NCI-H1092 (cell line): ENCODE measurements at places on chromosomes 12 and 14.

- peak; percentile 63 for DNase-seq
These were observed 885.8 kb upstream of the TMEM132C start for GRCh38 chr12:127381043-127381668.

- DNase-seq: no peak
These were observed 107.6 kb downstream of the PTCSC3 start for GRCh38 chr14:36068777-36069534.

GRCh38 chr14:91390165-91390778 is 27.3 kb downstream of the CCDC88C start:
- DNase-seq: no peak

DNA sequence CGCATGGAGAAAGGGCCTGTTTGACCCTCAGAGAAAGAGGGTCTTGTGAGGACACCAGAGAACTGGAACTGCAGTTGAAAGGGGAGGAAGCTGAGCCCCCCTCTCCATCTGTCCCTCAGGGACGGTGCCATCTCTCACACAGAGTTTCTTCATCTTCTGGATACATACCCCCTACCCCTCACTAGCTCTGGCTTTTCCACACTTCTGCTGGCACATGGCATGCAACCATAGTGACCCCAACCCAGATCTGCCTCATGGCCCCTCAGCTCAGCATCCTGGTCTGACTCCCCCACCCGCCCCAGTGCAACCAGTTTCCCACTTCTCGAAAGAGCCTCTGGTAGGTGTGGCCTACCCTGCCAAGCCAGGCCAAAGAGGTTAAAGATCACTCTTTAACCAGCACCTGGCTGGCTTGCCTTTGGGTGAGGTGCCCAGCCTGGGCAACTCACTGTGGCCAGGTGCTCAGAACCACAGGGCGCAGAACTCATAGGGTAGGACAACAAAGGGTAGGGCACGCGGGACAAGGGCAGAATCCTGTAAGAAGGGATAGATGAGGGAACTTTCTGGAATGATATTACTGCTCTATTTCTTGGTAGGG is 25.8 kb downstream of the GALNT16 start:
- DNase-seq: no peak

GRCh38 chr12:126432780-126433179 is 1367.5 kb downstream of the AACS start:
- DNase-seq: no peak

DNA sequence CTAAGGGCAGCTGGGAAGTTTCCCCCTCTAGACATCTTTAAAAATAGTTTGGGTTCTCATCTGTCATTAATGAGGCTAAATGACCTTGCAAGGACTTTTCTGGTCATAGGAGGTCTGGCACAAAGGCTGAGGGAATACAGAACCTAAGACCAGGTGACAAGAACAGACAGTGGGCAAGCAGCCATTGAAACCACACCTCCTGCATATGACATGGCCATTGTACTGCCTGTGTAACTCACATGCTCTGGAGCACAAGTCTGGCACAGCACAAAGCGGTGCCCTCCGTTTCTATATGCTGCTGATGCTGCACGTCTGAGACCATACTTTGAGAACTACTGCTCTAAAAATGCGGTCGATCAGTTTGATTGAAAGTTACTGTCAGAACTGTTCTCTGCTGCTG is 143.3 kb downstream of the APAF1 start:
- DNase-seq: no peak

DNA sequence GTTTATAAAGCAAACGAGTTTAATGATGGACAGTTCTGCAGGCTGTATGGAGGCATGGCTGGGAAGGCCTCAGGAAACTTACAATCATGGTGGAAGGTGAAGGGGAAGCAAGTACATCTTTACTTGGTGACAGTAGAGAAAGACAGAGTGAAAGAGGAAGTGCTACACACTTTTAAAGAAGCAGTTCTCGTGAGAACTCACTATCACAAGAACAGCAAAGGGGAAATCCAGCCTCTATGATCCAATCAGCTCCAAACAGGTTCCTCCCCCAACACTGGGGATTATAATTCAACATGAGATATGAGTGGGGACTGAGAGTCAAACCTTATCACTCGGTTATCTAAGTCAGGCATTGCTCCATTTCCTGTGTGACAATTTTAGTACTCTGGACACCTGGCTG is 189.9 kb upstream of the CNTN1 start:
- DNase-seq: no peak

DNA sequence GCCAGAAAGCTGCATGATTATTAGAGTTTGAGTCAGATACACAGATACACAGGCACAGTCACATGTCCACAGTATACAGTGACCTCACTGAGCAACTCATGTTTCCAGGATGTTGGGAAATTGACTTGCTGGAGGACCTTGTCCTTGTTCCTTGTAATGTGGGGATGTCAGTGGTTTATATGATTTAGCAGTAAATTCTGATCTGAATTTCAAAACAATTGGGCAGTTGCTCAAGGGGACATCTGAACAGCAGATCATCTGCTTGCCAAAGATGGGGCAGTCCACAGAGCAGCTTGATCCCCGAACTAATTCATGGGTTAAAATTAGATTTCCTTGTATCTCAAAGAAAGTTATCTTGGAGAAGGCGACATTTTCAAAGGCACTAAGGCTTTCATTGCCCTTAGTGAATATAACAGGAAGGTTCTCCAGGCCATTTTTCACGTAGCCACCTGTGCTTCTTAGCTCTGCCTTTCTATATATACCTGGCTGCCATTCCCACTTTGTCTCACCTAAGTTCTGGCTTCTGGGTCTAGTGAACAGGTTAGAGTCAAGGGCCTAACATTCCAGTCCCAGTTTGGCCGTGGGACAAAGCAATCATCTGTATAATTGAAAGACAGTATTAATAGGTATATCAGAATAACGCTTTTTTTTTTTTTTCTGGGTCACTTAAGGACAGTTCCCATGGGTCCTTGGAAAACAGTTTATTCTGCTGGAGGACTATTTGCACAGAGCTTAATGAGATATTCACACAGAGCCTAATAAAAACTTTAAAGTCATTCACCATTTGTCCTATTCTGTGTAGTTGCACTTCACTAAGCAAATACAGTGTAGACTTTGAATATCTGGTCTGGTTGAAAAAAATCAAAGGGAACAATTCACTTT is 64.9 kb upstream of the STRN3 start:
- DNase-seq: no peak

GRCh38 chr14:78278464-78279250 is 108.5 kb downstream of the NRXN3 start:
- DNase-seq: peak; percentile 49

DNA sequence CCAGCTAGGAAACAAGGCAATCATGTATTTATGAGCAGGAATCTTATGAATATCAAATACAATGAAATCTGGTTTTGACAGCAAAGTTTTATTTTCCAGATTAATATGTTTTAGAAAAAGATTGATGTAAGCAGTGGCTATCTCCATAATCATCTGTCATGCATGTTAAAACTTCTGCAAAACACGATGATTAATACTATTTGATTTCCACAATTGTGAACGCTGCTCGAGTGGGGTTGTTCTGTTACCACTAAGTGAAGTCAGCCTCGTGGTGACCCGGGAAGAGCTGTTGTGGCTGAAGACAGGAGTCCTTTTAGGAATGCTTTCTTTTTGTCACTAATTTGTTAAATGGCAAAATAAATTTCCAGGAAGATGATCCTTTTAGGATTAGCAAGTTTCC is 9.4 kb downstream of the CFAP251 start:
- no peak for DNase-seq

GRCh38 chr14:105882626-105883025 is 356.2 kb downstream of the TMEM121 start:
- DNase-seq: no peak

- no peak for DNase-seq
These were observed 18.8 kb upstream of the SLCO1A2 start for GRCh38 chr12:21353487-21353886.

- DNase-seq: no peak
These were observed 29.6 kb upstream of the NAP1L1 start for GRCh38 chr12:76113800-76114757.

GRCh38 chr12:18570543-18570942 is 167.3 kb downstream of the PLCZ1 start:
- no peak for DNase-seq

DNA sequence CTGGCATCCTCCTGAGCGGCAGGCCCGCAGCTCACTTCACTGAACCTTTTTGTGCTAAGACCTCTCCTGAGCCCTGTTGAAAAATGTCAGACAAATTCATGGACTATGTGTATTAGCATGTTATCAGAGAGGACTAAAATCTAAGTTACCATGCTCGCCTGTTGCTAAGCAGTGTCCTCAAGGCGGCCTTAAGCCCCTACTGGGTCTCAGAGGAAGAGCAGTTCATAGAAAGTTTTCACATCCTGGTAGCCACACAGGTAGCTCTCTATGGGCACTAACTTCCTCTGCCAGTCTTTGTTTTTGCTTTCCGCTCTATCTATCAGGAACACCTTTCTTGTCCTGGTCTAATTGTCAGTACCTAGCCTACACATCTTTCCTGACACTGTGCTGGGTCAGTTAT is 306.6 kb upstream of the MIS18BP1 start:
- no peak for DNase-seq

- DNase-seq: no peak
These were observed 679.8 kb downstream of the NRXN3 start for GRCh38 chr14:78849952-78850351.

GRCh38 chr14:75609606-75610475 is 31.4 kb downstream of the FLVCR2 start:
- no peak for DNase-seq

GRCh38 chr14:69531135-69531534 is 43.5 kb downstream of the CCDC177 start:
- no peak for DNase-seq

DNA sequence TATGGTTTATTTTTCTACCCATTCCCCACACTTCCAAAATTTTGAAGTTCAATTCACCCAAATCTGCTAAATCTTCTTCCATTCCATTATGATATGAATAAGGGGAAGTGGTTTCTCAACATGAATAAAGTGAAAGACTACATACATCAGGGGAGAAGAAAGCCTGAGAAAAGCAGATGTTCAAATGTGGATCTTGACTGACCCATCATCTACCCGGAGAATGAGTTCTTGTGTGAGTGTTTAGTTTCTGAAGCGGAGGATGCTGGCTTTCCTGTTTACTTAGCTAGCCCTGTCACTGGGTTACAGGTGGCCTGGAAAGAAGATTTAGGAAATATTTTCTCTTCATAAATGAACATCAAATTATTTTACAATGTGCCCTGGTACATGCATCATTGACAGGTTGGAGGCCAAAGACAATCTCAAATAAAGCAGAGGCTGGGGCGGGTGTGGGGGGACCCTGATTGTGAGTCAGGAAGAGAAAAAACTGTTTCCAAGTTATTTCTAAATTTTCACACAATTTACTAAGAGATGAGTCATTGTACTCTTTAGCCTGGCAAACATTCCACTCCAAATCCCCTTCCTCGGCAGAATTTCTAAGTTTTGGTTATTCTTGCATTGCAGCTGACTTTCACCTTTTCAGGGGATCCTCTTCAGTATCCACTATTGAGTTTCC is 135.6 kb downstream of the SLC25A21 start:
- DNase-seq: no peak

- no peak for DNase-seq
These were observed 277.4 kb downstream of the BCL11B start for GRCh38 chr14:98994561-98994960.
